ENCODE measurements at places on chromosomes 3 and 15.

DNA sequence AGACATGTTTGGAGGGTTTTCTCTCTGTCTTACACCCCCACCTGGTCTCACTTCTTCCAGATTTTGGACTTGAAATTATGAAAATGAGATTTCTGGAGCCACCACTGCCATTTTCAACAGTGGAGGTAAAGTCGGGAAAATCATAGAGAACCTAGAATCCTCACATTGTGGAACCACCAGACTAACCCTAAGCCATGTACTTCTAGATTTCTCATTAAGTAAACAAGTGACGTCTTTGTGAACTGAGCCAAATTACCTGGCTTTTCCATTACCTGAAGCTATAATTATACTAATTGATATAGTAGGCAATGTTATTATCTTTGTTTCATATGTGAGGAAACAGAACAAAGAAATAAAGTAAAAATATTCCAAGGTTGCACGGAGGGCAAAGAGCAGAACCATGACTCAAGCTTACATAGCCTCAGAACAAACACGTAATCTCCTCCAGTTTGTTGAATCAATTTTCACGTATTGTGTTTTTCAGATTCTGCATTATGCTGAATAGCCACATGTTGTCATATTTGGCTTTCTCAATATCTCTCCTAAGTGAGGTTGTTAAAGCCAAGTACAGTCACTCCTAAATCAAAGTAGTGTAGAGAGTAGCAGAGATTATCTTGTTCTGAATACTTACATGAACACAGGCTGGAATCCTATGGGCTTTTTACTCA, 101.3 kb upstream of the CMC1 start:
- no peak for DNase-seq

DNA sequence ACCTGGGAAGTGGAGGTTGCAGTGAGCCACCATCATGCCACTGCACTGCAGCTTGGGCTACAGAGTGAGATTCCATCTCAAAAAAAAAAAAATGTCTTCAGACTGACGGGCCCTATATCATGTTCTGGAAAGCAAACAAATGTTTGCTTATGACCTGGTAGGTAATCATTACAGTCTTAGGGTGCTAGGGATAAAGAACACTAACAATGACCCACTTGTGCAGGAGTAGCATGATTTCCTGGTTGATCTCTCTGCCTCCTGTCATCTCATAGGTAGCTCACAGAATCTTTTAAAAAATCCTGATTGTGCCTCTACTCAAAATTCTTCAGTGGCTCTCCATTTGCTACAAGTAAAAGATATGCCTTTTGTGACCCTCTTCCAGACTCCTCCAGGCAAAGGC, 74.5 kb upstream of the TSPAN3 start:
- no peak for DNase-seq

GRCh38 chr3:126704494-126705214, 614 bp downstream of the CHCHD6 start:
- no peak for DNase-seq

DNA sequence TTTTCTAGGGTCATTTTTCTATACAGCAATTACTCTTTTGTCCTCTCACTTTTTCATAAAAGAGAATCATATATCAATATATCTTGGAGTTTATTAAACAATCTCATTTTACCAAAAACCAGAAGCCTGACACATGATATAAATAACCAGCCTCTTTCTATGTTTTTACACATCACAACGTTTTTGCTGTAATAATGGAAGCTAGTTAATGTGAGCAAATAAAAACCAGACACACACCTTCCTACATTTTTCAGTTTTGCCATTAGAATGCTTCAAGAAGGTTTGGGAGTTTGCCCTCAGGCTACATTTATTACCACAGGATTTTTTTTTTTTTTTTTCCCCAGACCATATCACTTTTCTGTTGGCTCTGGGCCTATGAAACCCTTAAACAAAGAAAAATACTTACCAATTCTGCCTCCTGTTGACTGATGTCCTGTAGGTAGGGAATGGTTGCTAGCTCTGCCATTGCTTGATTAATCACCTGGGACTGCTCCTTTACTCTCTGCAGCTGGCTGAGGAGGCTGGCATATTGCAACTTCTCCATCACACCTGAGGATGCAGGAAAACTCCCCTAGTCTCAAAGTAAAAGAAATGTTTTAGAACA, 165.5 kb downstream of the ECT2 start:
- no peak for DNase-seq

DNA sequence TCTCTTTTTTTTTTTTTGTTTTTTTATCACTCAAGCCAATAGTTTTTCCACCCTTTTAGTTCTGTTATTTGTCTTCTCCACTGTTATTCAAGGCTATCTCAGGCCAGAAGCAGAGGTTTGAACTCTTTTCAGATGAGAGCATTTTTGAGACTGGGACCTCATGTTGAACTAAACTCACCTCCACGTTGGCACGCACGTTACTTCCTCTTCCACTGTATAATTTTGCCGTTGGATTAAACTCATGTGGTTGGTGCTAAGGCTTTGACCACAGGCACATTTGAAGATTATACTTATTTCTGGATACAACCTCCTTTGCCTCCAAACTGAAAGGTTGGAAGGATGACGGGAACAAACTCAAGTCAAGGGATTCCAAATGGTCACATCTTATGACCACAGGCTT, 501.3 kb upstream of the TPRG1 start:
- DNase-seq = no peak

DNA sequence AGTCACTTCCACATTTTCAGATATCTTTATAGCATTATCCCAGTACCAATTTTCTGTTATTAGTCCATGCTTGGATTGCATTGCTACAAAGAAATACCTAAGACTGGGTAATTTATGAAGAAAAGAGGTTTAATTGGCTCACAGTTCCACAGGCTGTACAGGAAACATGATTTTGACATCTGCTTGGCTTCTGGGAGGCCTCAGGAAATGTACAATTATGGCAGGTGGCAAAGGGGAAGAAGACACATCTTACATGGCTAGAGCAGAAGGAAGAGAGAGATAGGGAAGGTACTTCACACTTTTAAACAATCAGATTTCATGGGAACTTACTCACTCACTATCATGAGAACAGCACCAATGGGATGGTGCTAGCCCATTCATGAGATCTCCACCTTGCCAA, 172.3 kb upstream of the GPR149 start:
- no peak for DNase-seq

DNA sequence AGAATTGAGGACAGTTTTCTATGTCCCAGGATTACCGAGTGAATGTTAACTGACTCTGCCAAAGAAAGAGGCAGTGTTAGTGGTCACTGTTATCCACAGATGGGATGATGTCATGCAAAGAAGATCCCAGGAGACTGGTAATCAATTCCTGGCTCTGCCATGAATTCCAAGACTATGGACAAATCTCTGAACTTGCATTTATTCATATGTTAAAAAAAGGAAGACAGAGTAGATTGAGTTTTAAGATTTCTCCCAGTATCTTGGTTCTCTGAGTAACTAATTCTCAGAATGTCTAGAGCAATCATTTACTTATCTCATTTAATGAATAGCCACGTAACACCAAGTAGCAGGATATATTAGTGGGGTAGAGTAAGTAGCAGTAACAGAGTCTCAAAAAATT, 11.5 kb upstream of the MAP3K13 start:
- DNase-seq = no peak

- no peak for DNase-seq
These were observed 12.9 kb downstream of the NEO1 start for GRCh38 chr15:73065114-73065513.

DNA sequence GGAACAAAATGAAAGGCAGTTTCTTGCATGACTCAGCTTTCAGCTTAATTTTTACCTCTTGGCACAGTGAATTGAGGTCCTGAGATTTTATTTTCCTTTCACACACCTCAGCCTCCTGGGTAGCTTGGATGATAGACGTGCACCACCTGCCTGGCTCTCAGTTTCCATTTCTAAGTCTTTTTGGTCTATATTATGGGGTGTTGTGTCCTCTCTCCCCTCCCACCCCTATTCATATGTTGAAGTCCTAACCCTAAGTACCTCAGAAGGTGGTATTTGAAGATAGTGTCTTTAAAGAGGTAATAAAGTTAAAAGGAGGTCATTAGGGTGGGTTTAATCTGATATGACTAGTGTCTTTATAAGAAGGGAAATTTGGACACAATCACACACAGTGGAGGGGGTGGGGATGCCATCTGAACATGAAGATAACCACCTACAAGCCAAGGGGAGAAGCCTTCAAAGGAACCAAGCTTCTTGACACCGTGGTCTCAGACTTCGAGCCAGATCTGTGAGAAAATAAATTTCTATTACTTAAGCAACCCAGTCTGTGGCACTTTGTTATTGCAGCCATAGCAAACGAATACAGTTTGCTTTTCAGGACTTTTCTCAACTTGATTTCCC, 85.2 kb downstream of the STRIT1 start:
- no peak for DNase-seq

DNA sequence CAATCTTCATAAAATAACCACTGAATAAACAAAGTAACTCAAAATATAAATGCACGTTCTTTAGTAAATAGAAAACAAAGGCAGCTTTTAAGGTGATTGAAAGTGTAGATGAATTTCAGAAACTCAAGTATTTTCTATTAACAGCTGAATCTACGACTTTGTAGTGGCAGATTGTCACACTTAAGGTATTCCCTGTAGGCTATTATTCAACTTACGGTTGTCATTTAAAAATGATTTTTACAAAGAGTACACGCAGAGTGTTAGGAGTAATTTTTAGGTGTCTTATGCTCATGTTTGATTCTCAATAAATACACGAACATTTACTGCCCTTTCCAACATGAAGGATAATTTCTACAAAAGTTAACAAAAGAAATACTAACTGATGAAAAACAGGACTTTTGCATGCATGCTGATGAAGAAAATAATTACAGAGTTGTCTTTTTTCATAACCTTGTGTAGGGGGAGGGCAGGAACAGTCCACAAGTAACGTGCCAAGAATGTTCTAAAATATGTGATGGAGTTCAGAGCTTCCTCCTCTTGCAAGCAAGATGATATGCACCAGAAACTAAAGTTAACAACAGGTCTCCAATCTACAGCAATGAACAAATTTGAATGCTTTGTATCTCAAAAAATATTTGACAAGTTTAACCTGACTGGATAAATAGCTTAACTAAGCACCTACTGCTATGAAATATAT, 16.7 kb downstream of the DCBLD2 start:
- no peak for DNase-seq

DNA sequence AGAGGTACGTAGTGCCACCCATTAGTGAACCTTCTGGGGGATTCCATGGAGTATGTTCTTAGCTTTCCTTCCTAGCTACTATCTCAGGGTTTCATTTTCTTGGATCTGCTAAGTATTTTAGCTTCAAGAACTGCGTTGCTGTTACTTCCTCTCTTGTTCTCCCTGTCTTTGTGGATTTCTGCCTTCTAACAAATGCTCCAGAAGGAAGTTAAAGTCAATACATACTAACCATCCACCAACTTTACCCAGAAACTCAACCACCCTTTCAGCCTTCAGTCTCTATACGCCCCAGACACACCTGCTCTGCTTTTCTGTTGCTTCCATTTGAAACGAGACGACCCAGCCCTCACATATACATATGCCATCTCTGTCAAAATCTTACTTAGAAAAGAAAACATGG, 2.4 kb upstream of the KLF13 start:
- no peak for DNase-seq

- DNase-seq = no peak
These were observed 26.7 kb upstream of the TMEM158 start for GRCh38 chr3:45252826-45253225.

- DNase-seq = no peak
These were observed 195.4 kb upstream of the C2CD4B start for GRCh38 chr15:62360332-62361097.

GRCh38 chr3:12188328-12188648, 29.6 kb upstream of the TIMP4 start:
- no peak for DNase-seq

GRCh38 chr15:100301910-100302431, 39.8 kb downstream of the ADAMTS17 start:
- no peak for DNase-seq

DNA sequence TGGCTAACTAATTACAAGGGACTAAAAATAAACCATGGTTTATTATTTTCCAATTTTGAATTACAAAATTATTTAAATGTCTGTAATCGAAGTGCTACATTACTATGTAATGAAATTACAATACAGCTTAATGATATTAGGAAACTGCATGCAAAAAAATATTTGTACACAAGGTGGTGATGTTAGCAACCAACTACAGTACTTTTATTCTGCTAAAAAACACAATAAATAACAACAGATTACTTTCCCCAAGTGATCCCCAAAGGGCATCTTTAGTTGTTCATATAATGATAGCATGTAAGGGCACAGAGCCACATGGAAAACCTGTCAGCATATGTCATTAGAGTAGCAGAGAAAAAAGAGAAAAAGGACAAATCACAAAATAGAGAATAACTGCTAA, 147.5 kb upstream of the SOX2 start:
- DNase-seq = no peak

DNA sequence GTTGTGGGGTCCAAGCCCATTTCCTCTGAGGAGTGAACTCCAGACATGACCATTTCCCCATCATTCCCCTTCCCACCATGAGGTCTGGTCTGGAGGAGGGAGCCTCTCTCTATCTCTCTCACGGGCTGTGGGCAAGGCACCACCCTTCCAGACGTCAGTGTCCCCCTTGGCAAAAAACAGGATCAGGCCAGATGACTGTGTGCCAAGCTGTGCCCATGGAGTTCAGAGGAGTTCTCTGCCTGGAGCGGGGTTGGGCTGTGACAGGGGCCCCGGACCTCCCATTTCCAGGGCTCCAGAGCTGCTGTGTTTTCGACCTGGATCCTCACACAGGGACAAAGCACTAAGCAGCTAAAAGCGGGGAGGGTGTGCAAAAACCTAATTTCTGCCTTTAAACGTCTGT, 124.5 kb downstream of the RAB11A start:
- no peak for DNase-seq

All from GDM1 (cell line).